ENCODE measurements at places on chromosomes 2 and 18.

DNA sequence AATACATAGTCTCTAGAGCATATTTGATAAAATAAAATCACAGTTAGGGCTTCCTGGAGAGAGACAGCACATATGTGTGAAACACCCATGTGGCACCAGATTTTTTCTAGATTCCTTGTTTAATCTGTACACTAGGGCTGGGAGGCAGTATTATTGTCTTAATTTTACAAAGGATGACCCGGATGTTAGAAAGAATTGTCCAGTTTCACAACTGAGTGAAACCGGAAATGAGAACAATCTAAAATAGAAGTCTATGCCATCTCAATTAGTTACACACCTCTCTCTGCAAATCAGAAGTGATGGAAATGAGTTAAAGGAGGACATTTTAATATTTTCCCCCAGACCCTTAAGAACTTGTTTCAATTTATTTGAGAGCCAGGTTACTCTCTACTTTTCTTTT is 463.7 kb upstream of the DSEL start:
- DNase-seq = no peak

- no peak for DNase-seq
Measured at GRCh38 chr2:74092275-74092674, 55.4 kb downstream of the BOLA3 start.

DNA sequence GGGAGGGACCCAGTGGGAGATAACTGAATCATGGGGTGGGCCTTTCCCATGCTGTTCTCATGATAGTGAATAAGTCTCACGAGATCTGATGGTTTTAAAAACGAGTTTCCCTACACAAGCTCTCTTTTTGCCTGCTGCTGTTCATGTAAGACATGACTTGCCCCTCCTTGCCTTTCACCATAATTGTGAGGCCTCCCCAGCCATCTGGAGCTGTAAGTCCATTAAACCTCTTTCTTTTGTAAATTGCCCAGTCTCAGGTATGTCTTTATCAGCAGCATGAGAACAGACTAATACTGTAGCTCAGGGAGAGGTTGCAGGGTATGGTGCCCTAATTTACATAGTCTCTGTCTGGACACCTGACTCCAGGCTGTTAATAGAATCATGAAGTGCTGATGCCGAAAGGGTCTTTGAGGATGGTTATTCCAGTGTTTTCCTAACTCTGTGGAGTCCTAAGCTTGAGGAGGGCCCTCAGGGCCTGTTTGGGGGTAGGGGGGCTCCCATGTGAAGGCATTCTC is 343.2 kb downstream of the ALK start:
- DNase-seq = no peak

- no peak for DNase-seq
Measured at GRCh38 chr18:74436158-74436769, 20.8 kb downstream of the DIPK1C start.

DNA sequence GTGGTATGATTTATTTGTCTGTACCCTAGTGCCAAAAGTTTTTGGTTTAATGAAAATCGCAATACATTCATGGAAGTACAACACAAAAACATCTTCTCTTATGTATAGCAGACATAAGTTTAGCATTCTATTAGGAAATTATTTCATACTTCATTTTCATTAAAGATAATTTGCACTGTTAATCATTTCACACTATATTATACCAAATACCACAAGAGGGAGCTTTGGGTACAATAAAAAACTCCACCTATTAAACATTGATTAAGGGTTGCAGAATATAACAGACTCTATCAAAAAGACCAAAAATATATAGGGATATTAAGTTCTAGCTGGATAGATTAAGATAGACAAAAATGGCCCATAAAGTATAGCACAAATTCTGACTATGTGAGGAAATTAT is 79.0 kb downstream of the SLC66A3 start:
- DNase-seq = no peak

- no peak for DNase-seq
Measured at GRCh38 chr2:190791347-190791975, 89.2 kb upstream of the GLS start.

DNA sequence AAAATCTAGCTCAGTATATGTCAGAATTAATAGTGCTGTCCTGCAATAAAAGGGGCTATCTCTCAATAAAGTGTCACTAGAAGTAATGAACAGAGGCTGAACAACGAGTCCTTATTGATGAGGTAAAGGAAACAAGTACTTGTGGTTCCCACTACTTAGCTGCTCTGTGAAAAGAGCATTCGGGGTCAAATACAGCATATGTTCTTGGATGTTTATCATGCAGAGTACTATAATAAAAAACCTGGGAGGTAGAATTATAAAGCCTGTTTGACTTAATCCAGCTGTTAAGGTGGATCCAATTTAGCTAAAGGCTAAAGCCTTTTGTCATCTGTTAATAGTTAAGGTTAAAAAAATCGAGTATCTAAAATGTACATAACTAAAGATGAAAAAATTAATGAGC is 32.4 kb downstream of the SLC35F5 start:
- no peak for DNase-seq

DNA sequence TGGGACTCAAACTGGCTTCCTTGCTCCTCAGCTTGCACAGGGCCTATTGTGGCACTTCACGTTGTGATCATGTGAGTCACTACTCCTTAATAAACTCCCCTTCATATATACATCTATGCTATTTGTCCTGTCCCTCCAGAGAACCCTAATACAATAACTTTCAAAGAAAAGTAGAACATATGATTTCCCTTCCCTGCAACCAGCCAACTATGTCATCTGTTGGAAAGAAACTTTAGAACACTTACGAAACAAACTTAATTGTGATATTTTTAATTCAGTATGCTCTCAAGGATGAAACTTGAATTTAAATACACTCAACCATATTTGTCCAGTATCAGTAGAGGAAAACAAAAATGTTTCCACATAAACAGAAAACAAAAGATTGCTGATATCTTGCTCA is 84.4 kb downstream of the DYM start:
- no peak for DNase-seq

DNA sequence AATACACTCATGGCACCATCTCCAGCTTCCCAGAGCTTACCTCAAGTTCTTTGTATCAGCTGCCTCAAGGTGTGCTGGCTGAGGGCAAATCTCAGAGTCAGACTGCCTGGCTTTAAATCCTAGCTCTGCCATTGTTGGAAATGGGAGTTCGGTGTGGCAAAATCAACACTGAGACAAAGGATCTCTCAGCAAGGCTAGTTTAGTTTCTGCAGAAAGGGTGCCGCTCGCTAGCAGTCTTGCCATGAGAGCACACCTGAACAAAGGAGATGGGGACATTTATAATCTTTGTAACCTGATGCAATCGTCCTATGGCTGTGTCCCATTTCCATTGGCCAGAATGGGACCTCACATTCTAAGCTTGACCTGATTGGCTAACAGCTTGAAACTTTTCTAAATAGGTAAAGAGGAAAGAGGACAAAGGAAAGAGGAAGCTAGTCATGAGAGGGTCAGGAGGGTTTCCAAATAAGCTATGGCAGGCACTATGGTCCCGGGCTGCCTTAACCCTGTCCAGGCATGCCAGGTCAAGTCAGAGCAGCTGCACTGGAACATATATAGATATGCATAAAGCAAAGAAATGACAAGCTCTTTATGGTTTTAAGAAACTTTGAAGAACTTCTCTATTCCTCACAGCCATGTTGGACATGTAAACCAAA is 4.3 kb upstream of the UBE2F start:
- peak; percentile 7 for DNase-seq

- no peak for DNase-seq
Measured at GRCh38 chr2:68740400-68740914, 5.8 kb downstream of the ARHGAP25 start.
